ENCODE measurements at places on chromosomes 3 and 15.

GRCh38 chr15:38438031-38438986, 15.6 kb upstream of the FAM98B start:
- DNase-seq, result no peak

DNA sequence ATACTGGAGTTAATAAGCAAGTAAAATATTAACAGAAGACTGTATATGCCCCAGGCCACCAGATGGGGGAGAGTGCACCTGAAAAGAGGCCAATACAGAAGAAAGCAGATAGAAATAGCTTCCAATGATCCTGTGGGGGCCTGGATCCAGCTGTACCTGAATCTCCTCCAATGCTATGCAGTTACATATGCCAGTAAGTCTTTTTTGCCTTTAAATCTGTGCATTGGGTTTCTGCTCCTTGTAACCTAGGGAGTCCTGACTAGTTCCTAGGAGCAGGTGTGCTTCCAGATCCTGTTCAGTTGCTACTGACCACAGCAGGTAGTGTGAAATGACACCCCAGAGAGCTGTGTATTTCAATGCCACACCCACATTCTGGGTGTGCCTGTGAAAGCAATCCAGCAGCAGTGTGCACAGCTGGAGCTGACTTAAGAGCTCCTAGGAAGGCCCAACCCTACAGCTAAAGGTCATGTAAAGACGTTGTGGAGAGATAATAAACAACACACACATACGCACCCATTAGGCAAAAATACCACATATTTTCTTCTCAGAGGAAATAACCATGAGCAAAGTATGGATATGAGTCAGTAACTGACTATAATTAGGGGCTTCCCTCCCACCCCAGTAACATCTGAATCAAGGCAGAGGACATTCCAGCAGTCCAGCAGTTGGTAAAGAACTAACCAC, 62.2 kb upstream of the AKAP13 start:
- peak; percentile 86 for DNase-seq

GRCh38 chr3:83224101-83224868, 1462.8 kb upstream of the GBE1 start:
- DNase-seq, result peak; percentile 2

DNA sequence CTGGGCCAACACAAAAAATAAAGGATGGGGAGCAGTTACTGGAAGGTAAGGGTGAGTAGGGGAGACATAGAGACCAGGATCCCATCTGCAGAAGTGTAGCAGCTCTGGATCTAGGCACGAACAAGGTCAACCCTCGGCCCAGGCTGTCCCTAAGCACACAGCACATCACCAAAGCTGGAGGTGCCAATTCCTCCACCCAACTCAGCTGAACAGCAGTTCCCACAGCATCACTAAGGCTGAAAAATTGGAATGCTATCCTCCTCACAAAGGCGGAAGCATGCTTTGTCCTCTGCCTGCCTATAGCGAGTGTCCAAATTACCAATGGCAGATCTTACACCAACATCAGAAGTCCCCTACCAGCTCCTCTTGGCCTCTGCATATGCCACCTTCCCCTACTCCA, 33.9 kb downstream of the OSBPL10 start:
- no peak for DNase-seq

- no peak for DNase-seq
These were observed 112.1 kb upstream of the MB21D2 start for GRCh38 chr3:193029800-193030199.

GRCh38 chr15:58189148-58189811, 51.1 kb downstream of the AQP9 start:
- no peak for DNase-seq

GRCh38 chr3:150942221-150942620, 30.3 kb downstream of the CLRN1 start:
- DNase-seq, result no peak

GRCh38 chr3:28836199-28836598, 444.7 kb upstream of the RBMS3 start:
- no peak for DNase-seq

GRCh38 chr15:40787991-40788390, 18.2 kb downstream of the C15orf62 start:
- DNase-seq, result no peak

GRCh38 chr3:30319713-30320112, 286.7 kb upstream of the TGFBR2 start:
- peak; percentile 43 for DNase-seq

GRCh38 chr3:49278548-49278947, 1.5 kb upstream of the C3orf62 start:
- no peak for DNase-seq

DNA sequence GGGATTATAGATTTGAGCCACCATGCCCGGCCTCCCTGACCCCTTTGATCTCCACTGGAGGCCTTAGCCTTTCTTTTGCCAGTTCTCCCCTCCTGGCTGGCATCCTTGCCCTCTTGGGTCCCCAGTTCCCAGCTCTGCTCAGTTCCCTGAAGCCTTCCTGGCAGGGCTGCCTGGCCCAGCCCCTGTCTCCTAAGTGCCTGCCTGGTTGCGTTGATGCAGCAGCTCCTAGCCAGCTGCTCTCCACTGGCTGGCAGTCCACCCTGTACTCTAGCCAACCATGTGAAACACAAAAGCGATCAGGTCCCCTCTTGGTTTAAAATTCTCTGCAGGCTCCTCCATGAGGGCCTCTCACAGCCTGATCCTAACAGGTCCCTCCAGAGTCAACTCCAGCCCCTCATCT, 184.7 kb downstream of the RAB11A start:
- no peak for DNase-seq

GRCh38 chr15:78353093-78353492, 12.9 kb downstream of the CRABP1 start:
- no peak for DNase-seq

- DNase-seq, result no peak
These were observed 315.7 kb upstream of the GADL1 start for GRCh38 chr3:31210068-31210645.

DNA sequence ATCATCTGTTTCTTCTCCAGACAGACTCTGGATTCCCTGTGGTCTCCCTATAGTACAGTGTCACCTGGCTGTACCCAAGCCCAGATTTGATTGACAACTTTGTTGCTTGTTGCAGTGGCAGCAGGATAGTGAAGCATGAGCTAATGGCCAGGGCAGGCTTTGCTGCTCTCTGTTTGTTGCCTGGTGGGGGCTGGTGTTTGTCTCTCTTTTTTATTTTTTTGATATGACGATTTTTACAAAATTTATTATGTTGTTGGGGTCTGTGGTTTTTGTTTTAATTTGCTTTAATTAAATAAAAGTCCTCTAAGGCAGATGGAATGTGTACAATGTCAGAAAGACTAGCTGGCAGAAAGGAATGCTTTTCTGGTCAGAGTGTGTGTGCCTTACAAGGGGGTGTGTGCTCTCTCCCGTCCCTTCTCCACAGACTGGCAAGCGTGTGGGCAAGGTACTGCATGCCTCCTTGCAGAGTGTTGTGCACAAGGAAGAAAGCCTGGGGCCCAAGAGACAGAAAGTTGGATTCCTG, 15.2 kb upstream of the CLEC3B start:
- DNase-seq, result peak; percentile 76

DNA sequence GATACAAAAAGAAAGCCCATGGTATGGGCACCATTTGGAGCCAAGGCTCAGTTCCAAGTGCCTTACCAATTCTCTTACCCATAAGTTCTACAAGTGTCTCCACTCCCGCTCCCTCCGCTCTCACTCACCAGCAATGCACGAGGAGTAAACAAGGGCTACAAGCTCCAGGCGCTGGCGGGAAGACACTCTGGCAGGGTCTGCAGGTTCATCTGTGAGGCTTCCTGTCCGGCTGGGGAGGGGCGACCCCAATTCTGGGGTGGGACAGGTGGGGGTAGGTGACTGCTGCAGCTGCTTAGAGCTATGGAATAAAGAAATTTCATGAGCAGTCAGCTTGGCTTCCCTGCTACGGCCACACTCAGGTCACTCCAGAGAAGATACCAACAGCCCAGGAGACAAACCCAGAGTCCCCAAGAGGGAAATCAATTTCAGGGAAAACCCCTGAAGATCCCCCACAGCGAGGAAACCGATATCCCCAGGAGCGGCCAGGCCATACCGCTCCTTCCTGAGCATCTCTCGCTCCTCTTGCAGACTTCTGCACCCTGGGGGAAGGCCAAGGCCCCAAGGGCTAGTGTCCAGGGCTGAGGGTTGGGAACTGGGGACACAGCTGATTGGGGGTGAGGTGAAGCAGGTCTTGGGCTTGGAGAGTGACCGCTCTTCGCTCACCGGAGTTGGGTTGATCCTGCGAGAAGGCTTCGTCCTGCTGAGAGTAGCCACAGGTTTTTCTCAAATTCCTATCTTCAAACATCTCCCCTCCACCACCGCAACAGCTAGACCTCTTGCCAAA, 1.4 kb downstream of the CDAN1 start:
- DNase-seq, result no peak

DNA sequence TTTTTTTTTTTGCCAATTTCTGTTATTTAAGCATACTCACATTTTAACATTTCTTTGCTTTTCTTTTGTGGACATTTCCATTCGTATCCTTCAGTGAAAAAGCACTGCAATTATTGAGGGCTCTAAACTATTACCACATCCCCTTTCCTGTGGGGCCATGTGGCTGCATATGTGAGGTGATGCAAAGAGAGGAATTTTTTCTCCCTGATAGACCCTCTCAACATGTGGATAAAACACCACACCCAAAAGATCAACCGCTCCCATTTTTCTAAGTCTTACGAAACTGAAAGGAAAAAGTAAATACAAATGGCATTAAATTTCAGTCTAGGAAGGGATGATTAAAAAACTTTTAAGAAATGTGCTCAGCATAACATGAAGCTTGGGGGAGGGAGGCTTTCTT, 68.8 kb downstream of the DNAJC13 start:
- peak; percentile 20 for DNase-seq

- no peak for DNase-seq
These were observed 4.0 kb upstream of the CCR1 start for GRCh38 chr3:46212101-46212500.

GRCh38 chr3:24192469-24193056, 247.5 kb downstream of the NR1D2 start:
- DNase-seq, result no peak

DNA sequence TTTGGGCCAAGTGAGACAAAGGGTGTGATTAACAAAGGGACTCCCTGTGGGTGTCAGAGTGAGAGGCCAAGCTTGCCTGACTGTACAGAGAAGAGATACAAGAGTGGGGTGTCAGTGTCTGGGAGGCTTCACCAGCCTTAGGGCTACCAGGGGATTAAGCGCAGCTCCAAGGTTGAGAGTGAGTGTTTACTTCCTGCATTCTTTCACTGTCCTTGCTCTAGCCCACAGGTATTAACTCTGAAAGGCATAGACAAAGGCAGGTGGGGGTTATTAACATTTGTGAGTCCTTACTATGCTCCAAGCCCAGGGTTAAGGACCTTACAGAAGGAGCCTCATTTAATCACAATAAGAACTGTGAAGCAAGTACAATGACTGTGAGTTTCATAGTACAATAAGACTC, 107.6 kb downstream of the IL20RB start:
- no peak for DNase-seq

GRCh38 chr15:90987561-90988141, 6.7 kb downstream of the PRC1 start:
- no peak for DNase-seq

GRCh38 chr15:54564166-54564565, 585.9 kb downstream of the UNC13C start:
- no peak for DNase-seq

DNA sequence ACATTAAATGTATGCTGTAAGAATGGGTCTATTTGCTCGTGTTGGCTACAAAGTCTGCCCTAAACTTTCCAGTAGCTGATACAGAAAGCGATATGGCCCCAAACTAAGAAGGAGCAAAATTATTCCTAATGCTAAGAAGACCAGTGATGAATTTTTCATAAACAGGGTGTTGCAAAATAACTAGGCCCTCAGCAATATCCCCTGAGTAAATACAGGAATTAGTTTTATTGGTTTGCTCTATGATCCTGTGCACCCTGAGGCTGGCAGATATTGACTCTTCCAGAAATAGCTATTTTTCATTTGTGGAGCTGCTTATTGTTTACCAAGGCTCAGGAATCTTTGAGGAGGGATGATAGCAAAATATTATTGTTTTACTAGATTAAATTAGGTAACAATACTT, 60.9 kb upstream of the CCNL1 start:
- no peak for DNase-seq

- no peak for DNase-seq
These were observed 11.1 kb downstream of the ABHD17C start for GRCh38 chr15:80706161-80706560.

GRCh38 chr15:68843425-68844311, 23.0 kb upstream of the ANP32A start:
- no peak for DNase-seq

- DNase-seq, result peak; percentile 48
These were observed at the start of gene ZNF660 for GRCh38 chr3:44584646-44585501. Gene ZNF660 (plus strand): TSS chr3:44584964. CDS start chr3:44594194, 9,230 bp downstream.

GRCh38 chr3:120816728-120817127, 74.2 kb downstream of the GTF2E1 start:
- no peak for DNase-seq

DNA sequence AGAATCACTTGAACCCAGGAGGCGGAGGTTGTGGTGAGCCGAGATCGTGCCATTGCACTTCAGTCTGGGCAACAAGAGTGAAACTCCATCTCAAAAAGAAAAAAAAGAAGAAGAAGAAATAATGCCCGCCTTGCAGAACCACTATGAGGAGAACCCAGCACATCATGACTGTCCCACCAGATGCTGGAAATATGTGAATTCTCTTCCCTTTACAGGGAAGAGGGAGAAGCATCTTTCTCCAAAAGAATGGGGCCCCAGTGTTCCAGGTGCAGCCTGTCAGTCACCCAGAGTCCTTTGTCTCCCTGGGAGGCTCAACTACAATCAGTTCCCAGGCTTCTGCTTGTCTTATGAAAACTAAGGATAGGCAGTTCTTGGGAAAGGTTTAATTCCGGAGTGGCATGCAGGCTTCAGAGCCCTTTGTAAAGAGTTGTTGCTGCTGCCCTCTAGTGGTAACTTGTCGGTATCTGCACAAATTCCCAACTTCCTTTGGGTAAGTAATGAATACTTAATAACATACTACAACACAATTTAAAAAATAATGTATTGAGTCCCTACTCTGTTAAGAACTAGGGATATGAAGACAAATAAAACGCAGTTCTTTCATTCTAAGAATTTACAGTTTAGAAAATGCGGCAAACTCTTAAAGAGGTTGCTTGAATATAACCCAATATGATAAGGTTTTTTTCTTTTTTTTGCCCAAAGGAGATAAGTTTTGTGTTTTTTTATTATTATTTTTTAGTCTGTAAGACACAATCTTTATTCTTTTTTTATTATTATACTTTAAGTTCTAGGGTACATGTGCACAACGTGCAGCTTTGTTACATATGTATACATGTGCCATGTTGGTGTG, 18.6 kb upstream of the TICRR start:
- DNase-seq, result peak; percentile 22

- peak; percentile 49 for DNase-seq
These were observed 47.4 kb downstream of the TJP1 start for GRCh38 chr15:29774900-29775299.

GRCh38 chr3:158248261-158248660, 138.4 kb downstream of the RSRC1 start:
- DNase-seq, result no peak

- DNase-seq, result no peak
These were observed 46.2 kb upstream of the GYG1 start for GRCh38 chr3:148945116-148945515.

GRCh38 chr15:65611888-65612615, 1.1 kb upstream of the INTS14 start:
- DNase-seq, result no peak

All from skeletal muscle cell (primary cell).